ENCODE measurements at places on chromosomes 4 and X.

DNA sequence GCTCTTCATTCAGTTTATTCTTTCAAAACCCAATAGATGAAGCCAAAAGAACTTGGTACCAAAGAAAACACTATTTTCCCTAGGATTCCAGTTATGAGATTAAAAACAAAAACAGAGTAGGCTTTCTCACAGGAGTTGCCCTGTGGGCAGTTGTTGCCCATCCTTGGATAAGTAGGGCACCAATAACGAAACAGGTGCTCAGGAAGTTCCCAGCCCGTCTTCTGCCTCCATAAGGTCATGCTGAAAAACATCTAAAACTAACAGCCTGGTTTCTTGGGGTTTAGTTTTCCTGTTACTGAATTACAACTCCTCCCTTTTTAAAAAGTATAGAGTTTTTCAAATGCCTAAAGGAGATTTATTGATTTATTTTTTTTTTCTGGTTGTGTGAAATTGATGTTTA, 14.7 kb downstream of the TSPAN5 start:
- no peak for DNase-seq

DNA sequence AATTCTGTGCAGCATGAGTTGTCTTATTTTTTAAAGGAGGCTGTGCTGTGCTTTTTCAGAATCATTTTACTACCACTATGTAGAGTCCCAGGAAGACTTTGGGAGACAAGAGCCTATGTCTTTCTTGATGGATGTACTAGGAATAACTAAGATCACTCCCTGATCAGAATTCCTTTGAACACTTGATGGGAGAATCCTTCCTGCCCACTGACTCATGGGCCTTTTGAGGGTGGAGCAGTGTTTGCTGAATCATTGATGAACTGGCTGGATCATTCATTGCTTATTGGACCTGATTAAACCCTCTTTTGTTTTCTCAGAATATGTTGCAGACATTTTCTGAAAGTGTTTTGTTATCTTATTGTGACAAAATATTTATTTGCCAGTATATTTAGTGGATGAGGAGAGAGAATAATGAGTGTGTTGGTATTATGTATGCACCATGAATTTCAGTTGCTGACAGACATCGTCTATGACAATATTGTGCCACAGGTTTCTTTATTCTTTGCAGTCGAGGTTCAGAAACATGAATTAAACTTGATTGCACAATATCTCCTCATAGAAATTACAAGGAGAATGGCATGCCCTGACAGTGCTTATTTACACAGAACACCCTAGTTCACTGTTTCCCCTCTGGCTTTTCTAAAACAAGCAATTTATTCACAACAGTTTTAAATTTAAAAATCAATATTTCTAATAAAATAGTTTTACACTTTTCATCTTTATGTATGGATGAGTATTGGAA, 36.3 kb downstream of the POU4F2 start:
- DNase-seq, result no peak

DNA sequence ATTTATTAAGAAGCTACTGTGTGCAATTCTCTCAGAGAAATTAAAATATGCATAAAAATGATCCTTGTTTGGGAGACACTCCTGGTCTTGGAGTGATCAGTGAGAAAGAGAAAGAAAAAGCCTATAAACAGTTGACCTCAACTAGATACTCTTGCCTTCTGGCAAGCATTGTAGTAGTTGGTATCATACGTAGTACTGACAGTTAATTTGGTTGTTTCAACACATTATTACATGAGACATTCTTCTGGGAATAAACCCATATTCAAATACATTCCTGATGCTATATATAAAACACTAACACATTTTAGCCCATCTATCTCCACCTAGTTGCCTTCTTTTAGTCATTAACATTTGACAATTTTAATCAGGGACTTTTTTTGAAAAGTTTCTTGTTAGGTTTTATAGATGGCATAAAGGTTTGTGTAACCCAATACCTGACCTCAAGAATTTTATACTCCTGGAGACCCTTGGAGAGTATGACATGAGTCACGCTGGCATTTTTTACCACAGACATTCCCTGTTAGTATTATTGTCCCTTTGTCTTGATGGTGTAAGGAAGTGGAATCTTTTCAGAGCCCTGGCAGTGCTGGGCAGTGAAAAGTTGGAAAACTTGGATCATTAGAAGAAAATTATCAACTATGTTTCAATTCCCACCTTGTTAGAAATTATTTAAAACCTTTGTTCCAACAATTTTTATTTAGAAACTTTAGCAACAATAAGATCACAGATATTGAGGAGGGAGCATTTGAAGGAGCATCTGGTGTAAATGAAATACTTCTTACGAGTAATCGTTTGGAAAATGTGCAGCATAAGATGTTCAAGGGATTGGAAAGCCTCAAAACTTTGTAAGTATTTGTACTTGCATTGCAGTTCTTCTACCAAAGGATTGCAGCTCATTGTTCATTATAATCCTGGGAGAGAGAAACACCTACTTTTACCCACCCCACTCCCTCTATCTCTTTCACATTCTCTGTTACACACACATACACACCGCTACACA, 167.1 kb upstream of the PACRGL start:
- no peak for DNase-seq

GRCh38 chr4:78939667-78940008, 400 bp upstream of the PAQR3 start:
- no peak for DNase-seq

GRCh38 chrX:12011075-12011474, 127.2 kb upstream of the FRMPD4 start:
- DNase-seq, result no peak

GRCh38 chr4:26238778-26239679, 81.8 kb upstream of the RBPJ start:
- peak; percentile 73 for DNase-seq

DNA sequence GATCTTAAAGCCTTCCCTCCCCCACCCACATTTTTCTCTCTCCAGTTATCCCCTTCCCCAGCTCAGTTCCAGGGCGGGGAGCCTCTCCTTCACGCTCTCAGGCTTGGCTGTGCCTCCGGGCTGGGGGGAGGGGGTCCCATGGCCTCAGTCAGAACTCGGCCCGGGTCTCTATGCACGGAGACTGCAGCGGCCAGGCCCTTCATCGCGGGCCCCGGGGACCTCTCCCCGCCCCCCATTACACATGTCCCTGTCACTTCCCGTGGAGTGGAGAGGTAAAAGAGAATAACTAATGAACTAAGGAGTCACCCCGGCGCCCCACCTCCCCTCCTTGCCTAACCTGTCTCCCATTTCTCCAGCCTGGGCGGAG, 838 bp upstream of the PRICKLE3 start:
- DNase-seq, result no peak

GRCh38 chrX:79336869-79337815, 30.0 kb downstream of the ITM2A start:
- DNase-seq, result no peak

- DNase-seq, result no peak
Measured at GRCh38 chr4:30718641-30719453, 1.3 kb upstream of the PCDH7 start.

- DNase-seq, result no peak
Measured at GRCh38 chr4:47128991-47129390, 97.6 kb downstream of the GABRB1 start.

DNA sequence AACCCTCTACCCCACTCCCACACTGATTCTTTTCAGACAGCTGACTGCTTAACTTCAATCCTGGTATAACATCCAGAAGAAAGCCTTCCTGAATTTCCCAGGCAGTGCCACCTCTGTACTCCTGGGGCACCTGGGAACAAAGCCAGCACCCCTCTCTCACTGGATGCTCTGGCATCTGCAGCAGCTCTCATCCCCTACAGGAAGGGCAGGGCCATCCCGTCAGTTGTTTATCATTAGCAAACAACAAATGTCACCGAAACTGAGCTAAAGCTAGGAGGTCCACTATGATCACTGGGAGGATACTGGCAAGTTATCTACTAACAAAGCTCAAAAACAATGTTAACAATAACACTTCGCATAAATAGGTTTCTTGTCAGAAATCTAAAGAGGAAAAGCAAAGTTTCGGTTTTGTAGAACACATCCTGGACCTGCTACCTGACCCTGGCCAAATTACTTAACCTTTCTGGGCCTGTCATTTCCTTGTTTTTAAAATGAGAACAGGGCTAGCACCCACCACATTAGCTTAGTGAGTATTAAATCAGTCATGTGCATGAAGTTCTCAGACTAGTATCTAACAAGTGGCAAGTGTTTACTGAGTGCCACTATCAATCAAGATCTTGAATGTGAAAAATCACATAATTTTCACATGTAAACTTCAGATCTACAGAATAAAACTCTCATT, 86.6 kb downstream of the NR3C2 start:
- DNase-seq, result no peak

GRCh38 chrX:150269605-150270254, 93.4 kb upstream of the MAMLD1 start:
- no peak for DNase-seq

DNA sequence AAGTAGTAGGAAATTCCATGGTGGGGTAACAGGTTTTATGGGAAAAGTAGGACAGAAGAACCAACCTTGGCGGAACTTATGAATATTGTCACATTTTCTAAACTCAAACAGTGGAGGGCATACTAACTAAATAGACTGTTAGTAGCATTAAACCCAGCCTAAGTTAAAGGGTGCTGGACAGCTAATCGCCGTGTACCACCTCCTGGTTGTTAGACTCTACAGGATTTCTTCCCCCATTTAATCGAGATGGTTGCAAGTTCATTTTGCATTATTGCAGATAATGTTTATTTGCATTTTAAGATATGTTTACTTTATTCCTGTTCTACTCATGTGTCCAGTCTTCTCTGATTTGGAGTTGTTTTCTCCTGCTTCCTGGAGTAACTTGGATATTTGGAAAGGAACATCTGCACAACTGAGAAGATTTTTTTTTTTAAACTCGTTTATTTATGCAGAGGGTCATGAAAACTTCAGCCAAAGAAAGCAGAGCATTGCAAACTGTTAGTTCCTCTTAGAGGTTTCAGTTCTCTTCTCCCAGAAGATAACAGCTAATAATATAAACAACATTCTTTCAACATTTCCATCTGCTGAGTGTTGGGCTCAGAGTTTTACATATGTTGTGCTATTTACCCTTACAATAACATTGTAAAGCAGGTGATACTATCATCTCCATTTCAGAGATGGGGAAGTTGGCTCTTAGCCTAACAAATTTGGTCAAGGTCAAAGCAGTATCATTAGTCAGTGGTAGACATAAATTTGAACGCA, 51.5 kb upstream of the TBC1D9 start:
- no peak for DNase-seq

DNA sequence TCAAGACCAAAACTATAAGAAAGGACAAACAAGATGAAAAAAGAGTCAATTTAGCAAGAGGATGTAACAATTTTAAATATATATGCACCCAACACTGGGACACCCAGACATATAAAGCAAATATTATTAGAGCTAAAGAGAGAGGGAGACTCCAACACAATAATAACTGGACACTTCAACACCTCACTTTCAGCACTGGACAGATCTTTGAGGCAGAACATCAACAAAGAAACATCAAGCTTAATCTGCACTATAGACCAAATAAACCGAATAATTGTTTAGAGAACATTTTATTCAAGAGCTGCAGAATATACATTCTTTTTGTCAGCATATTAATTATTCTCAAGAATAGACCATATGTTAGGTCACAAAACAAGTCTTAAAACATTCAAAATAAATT, 109.7 kb upstream of the TET2 start:
- DNase-seq, result no peak

DNA sequence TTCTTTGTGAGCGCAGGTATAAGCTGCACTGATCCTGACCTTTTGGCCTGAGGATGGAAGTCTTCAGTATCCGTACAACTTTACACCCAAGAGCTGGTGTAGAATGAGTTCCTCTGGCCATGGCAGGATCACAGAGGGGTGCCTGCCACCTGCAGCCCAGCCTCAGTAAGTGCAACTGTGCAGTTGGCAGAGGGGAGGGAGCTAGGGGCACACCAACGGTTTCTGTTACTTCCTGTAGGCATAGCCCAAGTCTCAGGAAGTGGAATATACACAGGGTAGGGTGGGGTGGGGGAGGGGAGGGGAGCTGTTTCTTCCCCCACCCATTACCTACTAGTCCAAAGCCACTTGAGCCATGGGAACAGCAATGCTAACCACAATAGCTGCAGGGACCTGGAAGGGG, 85.4 kb upstream of the GBA3 start:
- DNase-seq, result no peak

DNA sequence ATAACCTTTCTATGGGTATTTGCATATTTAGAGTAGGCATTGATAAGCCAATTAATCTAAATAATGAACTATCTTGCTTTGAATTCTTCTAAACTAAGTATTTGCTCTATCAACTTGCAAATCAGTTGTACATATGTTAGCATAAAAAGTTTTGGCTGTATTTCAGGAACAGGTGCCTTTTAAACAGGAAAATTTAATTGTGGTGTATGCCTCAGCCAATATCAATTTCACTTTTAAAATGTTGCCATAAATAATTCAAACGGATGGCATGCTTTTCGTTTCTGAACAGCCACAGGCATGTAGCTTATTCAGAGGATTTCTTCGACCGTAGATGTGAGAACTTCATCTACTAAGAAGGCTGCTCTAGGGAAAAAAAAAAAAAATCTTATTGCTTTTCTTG, 99.9 kb downstream of the DCLK2 start:
- no peak for DNase-seq

DNA sequence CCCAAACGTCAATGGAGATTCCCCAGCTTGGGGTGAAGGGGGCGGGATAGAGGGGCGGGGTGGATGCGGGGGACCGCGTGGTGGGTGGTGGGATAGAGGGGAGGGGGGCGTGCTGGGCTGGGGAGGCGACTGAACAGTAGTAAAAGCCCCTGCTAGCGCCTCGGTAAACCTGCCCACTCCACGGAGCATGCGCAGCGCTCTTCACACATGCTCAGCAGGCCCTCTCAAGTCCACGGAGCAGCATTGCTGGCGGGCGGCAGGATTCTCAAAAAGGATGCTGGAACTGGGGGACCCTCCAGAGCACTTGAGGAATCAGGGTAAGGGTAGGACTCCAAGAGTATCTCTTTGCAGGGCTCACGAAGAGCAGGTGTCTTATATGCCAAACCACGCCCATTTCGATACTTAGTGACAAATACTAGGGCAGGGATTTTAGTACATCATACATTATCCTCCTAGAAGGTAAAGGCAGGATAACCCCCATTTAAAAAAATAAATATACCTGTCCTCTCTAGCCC, 378 bp upstream of the RPS6KA6 start:
- no peak for DNase-seq

GRCh38 chr4:63211776-63212479, 1197.3 kb downstream of the TECRL start:
- DNase-seq, result no peak

GRCh38 chr4:170109586-170110284, 20.0 kb upstream of the AADAT start:
- DNase-seq, result no peak

GRCh38 chr4:16843831-16844508, 54.5 kb downstream of the LDB2 start:
- no peak for DNase-seq

- no peak for DNase-seq
Measured at GRCh38 chr4:128601991-128602695, 207.4 kb upstream of the JADE1 start.

DNA sequence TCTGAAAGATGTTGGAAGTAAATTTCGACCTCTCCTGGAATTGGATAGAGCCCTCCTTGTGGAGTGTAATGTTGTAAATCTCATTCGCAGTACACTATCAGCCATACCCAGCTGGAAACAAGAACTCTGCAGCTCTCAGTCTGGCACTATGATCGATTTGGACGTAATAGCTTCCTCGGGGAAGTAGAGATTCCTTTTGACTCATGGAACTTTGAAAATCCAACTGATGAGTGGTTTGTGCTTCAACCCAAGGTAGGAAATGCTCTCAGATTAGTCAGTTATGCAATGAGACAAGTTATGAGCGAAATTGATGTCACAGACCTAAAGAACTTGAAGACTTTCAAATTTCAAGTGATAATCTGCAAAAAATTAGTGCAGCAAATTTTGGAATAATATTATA, 103.9 kb downstream of the SYTL5 start:
- no peak for DNase-seq

Data from NCI-H2081 treated with DMSO at 0.1 percent for 48 hours (cell line).